Pancreas (tissue), 10 donors: ENCODE measurements at places on chromosomes 1 and 21.

DNA sequence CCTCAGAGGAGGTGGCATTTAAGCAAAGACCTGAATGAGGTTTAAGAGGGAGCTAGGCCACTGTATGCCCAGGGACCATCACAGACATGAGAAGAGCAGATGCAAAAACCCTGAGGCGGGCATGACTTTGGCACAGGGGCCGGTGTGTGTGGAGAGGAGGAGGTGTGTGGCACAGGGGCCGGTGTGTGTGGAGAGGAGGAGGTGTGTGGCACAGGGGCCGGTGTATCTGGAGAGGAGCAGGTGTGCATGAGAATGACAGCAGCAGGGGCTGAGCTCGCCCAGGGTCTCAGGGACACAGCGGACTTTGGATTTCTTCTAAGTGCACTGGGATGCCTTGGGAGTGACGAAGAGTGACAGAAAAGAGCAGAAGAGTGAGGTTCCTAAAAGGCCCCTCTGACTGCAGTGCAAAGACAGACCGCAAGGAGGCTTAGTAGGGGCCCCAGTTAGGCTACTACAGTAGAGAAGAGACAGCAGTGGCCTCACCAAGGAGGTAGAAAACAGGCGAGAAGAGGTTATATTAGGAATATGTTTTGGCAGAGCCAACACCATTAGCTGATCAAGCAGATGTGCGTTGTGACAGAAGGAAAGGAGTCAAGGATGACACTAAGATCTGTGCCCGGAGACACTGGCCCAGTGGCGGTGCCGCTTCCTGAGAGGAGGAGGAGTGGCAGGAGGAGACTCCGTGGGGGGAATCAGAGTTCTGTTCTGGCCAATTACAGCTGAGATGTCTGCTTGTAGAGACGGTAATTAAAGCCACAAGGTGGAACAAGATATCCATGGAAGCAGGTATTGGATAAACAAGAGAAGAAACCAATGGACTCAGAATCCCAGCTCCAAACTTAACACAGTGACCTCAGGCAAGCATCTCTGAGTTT lies 18.4 kb downstream of the ZBTB17 start:
- DNase-seq = no peak

DNA sequence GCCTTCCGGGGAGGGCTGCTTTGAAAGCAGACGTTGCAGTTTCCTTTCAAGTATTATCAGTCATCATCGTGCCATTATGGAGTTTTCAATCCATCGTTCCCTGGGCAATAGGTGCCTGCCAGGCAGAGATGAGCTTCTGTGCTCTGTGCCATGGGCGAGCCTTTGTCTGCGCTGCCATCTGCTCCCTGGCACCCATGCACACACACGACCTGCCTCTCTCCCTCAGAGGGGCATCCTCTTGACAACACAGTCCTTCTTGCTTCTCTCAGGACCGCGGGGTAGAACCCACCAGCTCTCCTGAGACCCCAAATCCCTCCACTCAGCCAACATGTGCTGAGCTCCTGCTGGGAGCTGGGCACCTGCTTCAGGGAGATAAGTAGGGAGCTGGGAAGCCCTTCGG lies 149.3 kb downstream of the HMGB4 start:
- no peak for DNase-seq

- peak; percentile 21 for DNase-seq
Observed at GRCh38 chr1:31790641-31791091, 25.2 kb downstream of the SPOCD1 start.

DNA sequence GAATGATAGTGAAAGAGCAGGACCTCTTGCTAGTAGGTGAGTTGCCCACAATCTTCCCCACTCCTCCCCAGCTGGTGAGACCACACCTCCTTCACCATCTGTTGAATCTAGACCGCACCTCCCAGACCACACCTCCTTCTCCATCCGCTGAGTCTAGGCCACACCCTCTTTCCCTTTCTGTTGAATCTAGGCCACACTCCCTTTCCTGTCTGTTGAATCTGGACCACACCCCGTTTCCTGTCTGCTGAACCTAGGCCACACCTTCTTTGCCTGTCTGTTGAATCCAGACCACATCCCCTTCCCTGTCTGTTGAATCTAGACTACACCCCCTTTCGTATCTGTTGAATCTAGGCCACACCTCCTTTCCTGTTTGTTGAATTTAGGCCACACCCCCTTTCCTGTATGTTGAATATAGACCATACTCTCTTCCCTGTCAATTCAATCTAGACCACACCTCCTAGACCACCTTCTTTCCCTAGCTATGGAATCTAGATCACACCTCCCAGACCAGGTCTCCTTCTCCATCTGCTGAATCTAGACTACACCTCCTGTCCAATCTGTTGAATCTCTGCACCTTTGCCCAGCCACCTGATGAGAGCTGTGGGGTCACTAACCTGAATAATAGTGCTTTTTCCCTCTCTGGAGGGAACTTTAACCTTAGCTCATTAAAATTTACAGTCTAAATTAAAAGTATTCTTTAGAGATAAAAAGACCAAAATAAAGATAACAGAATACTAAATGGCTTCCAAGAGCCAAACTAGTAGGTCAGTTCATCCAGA lies 116.3 kb downstream of the DAB1 start:
- DNase-seq = no peak

GRCh38 chr1:228446852-228447251 lies 30.2 kb upstream of the TRIM17 start:
- no peak for DNase-seq

DNA sequence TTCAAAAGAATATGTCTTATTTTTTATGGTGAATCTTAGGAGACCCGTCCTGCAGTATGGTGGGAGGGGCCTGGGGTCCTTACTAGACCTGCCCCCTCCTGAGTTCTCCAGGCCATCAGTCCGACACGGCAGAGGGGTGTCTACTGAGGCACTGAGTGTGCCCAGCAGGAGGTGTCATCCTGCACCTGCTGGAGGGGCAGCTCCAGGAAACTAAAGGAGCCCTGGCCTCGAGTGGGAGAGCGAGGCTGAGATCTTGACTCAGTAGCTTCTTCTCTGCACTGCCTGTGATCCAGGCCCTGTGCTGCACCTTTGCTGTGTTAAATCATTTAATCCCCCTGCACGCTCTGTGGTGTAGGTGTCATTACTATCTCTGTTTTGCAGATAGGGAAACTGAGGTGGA lies 587.7 kb downstream of the PTPRU start:
- DNase-seq = no peak
